ENCODE measurements at places on chromosomes 12 and 14. TPM values are rescaled to one million over a fixed set of nuclear protein-coding genes. Genes with fewer than 3 reads are reported as not detected.
A peak's percentile ranks its signal among the peaks of the same experiment; 100 is the strongest.

DNA sequence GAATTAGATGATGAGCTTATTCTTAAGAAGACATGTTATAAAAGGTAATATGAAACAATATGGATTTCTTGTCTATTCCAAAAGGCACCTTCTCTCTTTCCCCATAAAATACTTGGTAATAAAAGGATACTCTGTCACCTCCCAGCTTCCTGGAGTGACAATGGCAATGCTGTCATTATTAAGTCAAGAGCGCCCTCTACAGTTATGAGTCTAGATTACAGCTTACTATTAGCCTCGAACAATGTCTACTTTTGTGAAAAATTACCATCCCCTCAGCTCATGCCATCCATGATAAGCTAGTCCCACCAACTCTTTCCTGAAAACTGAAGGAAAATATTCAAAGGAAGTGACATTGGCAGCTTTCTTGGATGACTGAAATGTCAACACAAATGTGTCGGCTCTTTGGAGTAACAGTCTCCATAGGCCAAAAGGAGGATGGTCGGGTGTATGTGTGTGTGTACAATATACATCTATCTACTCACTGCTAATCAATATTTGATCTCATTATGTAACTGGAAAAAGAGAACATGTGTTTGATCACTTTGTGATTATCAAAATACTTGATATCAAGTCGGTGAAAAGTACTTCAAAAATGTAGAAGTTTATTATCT, 48.7 kb upstream of the CDKN3 start:
- DNase-seq = no peak

GRCh38 chr12:29333178-29333577, 47.8 kb downstream of the ERGIC2 start:
- DNase-seq = no peak

DNA sequence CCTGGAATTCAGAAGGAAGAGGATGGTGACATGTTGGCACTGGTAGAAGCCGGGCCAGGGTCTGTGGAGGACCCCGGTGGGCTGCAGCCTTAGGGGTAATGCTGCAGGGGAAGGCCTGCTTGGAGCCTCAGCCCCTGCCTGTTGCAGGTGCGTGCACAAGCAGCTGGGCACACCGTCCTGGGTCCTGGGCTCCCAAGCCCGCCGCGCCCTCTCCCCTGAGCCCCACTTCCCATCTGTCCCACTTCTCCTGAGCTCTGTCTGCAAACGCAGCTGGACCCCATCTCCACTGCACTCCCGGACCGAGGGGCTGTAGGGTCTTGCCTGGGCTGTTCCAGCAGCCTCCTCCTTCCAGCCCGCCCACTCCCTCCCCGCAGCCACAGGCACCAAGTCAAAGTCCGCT, 116.8 kb downstream of the GLT1D1 start:
- DNase-seq = no peak

GRCh38 chr12:60684988-60685655, 1089.3 kb downstream of the SLC16A7 start:
- no peak for DNase-seq

DNA sequence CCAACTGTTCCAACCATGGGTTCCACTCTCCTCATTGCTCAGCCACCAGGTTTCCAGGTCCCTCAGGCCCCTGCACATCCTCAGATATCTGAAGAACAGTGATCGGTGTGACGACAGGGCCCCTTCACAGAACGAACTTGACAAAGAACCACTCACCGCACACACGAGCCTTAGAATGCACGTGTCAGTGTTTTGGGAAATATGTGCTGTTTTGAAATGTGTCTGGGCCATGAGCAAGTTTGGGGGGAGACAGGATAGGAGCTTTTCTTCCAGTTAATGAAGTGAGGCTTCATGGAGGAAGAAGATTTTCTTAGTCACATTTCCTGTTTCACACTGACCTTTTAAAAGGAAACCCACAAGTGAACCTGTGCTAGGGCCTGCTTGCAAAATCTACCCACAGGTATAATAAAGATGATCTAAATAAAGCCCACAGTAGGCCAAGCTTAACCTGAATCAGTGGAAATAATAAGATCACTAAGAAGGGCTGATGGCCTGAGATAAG, 58.6 kb downstream of the ZFP36L1 start:
- peak; percentile 86 for DNase-seq

GRCh38 chr14:94022532-94023411, 3.4 kb upstream of the OTUB2 start:
- no peak for DNase-seq

- no peak for DNase-seq
Observed at GRCh38 chr14:59538936-59539335, 37.7 kb downstream of the CCDC175 start.

GRCh38 chr12:59695379-59695778, 99.5 kb downstream of the SLC16A7 start:
- DNase-seq = no peak

The PLEKHD1 gene
- 0.07 TPM for total RNA-seq

The KRT78 gene
- total RNA-seq = not detected

The KRT73 gene
- total RNA-seq = not detected

The DNAI7 gene
- total RNA-seq = not detected

All from activated CD8-positive, alpha-beta T cell treated with anti-CD3 and anti-CD28 coated beads for 36 hours (primary cell).